Activated T-cell treated with anti-CD3 and anti-CD28 coated beads, Interleukin-2, amount 50 U/mL, for 48 hours (primary cell): ENCODE measurements at places on chromosomes 2 and 18.
A peak's percentile ranks its signal among the peaks of the same experiment; 100 is the strongest.

- DNase-seq: no peak
These were observed 1403.3 kb upstream of the SLC39A10 start for GRCh38 chr2:194253528-194254259.

- DNase-seq: no peak
These were observed 32.3 kb upstream of the IMPA2 start for GRCh38 chr18:11948852-11949523.

DNA sequence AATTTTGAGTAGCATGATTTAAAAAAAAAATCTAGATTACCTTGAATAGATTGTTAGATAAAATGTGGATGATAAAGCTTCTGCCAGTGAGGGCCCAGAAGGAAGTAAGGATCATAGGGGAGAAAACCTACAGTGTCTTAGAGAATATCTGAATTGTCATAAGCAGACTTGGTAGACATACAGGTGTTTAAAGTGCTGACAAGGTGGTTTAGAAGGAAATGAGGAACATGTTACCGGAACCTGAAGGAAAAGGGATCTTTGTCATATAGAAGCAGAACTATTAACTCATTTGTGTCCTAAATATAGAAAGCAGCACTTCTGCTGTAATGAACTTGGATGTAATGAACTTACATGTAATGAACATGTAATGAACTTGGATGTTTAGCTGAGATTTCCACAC, 94.9 kb upstream of the TTC27 start:
- DNase-seq: no peak

- no peak for DNase-seq
These were observed 733.0 kb upstream of the SALL3 start for GRCh38 chr18:78246588-78246987.

DNA sequence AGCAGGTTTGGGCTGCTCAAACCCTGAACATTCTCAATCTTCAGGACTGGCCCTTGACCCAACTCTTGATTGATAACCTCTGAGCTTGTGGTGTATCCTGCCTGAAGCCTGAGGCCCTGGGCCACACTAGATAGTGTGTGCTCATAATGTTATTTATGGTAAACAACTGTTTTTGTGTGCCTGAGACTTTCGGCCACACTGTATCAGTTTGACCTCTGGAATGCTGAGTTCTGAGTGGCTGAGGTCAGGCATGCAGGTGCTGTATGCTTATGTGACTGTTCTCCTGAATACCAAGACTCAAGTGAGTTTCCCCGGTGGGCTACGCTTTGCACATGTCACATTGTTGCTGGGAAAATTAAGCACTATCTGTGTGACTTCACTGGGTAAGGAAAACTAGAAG, 82.2 kb upstream of the RMP24 start:
- no peak for DNase-seq

- DNase-seq: peak; percentile 29
These were observed 334.5 kb downstream of the SMAD2 start for GRCh38 chr18:47595831-47596501.

GRCh38 chr2:216791303-216791702, 68.6 kb downstream of the TNP1 start:
- DNase-seq: no peak

DNA sequence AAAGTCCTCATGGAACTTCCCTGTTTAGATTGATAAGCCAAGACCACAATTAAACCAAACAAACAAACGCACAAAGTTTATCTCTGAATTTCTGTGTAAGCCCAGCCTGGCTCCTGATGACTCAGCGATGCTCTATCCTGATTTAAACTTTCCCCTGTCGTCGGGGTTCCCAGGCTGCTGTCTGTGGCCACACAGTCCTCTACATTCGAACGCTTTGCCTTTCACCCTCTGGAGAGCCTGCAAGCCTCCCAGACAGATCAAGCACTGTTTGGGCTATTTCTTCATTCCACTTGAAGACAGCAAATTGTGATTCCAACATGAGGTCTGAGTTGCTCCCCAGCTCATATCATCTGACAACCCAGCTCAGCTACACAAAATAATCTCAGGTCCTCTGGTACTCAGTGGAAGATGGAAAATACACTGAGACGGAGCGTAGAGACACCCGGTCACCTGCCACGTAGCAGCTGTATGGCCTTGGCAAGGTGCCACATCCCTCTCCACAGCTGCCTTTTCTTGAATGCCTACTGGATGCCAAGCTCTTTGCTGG, 51.2 kb downstream of the CYRIA start:
- DNase-seq: no peak

- DNase-seq: no peak
These were observed 58.7 kb downstream of the THADA start for GRCh38 chr2:43537137-43537536.

- peak; percentile 63 for DNase-seq
These were observed 590 bp downstream of the IFIH1 start for GRCh38 chr2:162317861-162318327.

DNA sequence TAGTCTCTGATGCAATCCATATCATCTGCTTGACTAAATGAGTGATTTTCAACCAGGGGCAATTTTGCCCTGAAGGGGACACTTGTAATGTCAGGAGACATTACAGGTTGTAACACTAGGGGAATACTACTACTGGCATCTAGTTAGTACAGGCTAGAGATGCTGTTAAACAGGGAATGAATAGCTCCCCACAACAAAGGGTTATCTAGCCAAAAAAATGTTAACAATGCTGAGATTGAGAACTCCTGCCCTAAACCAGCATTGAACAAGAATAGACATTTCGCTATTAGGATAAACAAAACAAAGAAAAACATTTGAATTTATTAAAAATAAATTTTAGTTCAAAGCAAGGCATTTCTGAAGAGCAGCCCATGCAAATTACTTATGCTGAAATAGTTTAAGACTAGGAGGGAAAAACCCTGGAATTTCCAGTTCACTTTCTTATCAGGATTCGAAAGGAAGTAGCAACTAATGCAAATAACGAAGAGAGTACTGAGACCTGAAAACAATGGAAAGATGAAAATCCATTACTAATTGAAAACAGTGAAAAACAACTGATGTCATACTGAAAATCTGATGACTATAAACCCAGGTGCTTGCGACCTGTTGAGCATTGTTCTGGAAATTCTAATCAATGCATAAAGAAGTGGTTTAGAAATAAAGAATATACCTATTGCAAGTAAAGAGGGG, 53.1 kb downstream of the CAB39 start:
- DNase-seq: no peak

DNA sequence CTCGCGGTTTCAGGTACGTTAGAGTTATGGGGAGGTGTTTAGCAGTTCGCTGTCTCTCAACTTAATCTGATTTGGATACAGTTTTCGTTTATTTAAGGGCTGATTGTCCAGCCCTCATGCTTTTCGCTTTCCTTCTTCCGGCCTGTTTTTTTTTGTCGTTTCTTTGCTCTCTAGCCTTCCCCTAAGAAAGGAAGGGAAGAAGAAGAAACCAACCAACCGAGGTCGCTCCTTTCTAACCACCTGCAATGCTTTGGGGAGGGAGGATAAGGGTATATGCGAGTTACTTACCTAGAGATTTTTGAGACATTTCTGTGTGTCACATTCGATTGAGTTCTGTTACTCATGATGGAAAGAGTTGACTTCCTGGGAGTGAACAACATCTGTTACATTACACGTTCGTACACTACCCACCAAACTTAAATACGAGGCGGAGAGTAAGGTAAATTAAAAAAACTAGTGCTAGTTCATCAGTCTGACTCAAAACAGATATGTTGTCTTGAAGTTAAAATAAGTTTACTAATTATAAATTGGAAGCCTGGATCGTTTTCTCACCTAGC, 918 bp downstream of the EIF5B start:
- DNase-seq: no peak

DNA sequence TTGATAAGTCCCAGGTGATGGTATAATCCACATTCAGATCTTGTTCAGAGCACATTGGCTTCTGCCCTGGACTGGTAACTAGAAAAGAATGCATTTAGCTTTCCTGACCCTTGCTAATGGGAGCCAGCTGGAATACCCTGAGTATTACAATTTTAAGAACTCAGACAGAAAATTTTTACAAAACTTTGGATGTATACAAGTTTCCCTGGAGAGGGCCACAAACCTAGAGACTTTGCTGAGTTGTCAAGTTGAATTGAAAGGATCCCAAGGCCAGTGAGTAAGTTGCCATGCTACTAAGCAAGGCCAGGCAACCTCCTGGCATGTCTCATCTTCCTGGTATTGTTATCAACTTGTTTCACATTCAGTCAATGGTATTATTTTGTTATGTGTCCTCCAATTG, 20.0 kb upstream of the NABP1 start:
- DNase-seq: no peak

DNA sequence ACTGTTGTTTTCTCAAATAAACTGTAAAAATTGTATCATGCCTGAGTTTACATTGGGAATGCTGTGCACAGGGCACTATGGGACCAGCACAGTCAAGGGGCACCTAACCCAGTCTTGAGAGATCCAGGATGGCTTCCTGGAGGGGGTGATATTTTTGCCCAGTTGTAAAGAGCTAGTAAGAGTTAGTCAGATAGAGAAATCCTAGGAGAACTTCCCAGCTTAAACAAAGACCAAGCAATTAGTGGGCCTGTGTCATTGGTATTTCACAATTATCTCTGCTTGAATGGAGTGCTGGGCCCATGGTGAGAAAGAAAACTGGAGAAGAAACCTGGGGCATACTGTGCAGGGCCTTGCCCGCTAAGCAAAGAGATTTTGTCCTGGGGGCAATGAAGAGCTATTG, 12.2 kb downstream of the XDH start:
- no peak for DNase-seq

DNA sequence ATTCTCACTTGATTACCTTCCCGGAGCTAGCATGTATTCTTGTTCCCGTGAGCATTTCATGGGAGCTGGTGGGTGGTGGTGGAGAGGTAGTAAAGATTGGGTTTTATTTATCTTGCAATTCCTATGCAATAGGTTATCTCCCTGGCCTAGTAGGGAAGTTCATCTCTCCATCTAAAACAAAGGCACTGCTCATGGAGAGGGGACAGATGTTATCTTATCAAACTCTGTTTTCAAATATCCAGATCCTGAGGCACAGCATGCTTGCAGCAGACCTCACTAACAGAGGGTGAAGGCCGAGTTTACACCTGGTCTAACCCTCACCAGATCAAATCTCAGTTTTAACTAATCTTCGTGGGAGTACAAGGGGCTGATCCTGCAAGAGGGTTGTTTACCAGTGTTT, 98.9 kb downstream of the CYRIA start:
- DNase-seq: no peak

DNA sequence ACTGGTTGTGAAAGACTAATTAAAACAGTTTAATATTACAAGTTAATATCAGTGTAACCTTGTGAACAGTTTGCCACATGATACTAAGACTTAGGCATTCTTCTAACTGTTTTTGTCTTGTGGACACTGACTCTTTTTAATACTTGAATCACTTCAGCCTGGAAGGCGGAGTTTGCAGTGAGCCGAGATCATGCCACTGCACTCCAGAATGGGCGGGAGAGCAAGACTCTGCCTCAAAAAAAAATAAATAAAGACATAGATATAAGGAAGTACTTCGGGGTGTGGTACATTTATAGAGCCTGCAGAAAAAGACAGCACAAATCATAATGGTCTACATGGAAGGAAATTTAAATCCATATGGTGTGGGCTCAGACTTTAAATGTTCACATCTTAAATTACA, 300.4 kb upstream of the NETO1 start:
- DNase-seq: no peak

DNA sequence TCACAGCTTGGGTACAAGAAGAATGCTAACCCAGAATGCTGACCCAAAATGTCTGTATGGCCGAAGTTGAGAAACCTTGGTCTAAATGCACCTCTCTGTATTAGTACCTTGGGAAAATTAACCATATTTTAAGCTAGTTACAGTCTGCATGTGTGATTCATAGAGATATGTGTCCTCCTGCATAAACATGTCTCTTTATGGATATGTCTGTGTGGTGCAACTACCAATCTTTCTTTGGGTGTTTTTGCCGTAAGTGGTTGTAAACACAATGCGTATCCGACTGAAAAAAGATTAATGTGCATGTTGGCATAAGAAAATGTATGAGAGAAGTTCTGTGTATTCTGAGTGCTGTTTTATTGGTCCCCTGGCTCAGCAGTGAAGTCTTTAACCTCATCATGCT, 54.2 kb upstream of the GAREM2 start:
- no peak for DNase-seq

GRCh38 chr2:71550801-71551630, 97.7 kb downstream of the DYSF start:
- DNase-seq: no peak

- DNase-seq: no peak
These were observed 156.1 kb downstream of the ANTXR1 start for GRCh38 chr2:69168950-69169654.

DNA sequence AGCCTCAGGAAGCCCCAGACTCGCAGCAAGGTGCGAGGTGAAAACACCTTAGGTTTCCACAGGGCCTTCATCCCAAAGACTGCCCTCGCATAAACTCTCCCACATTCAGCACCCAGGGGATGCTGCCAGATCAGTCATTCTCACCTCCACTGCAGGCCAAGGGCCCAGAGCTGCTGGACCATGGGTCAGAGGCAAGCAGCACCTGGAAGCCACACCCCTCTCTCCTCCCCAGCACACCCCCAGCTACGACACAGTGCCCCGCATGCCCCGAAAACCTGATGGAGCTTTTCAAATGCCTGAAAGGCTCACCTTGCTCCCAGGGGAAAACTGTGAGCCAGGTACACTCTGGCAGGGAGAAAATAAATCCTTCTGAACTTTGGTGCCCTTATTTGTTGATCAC, 31.9 kb upstream of the LDLRAD4 start:
- DNase-seq: no peak

DNA sequence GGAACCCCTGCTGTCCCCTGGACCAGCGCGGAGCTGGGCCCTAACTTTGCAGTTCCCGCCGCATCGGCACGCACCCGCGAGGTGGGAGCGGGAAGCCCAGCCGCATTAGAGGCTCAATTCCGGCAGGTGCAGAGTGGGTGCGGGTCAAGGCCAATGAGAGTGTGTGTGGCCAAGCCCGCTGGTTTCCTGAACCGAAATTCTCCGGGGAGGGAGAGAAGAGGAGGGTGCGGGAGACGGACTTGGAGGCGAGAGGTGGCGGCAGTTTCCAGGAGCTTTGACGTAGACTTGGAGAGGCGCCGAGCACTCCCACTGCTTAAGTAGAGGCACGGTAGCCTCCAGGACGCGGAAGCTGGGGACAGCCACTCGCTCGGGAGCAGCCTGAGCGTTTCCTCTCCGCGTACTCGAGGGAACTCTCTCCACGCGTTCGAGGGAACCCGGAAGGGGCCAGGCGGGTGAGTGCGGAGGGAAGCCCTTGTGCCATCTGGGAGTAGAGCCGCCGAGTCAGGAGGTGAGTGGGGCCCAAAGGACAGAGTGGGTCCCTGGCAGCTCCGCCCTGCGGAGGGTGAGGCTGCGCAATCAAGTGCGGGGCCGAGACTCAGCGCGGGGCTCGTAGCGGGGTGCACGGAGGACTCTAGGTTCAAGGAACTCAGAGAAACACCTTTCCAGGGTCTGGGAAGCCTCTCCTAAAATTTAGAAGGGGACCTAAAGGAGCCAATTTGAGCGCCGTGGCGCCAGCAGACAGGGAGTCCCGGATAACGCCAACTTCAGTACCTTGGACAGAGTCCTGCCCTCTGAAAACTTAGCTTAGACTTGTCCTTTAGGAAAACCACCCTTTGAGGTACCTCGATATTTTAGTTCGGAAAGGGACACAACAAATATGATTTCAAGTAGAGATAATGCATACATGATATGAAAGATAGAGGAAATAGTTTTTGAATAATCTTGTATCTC, at the start of gene FAM237A:
FAM237A (plus strand) TSS at position 413 of the 951 bp plus-strand sequence. CDS start 1,750 bp downstream, outside the sequence.
- peak; percentile 21 for DNase-seq
